ENCODE measurements at places on chromosomes 16 and 17.
A peak's percentile ranks its signal among the peaks of the same experiment; 100 is the strongest.

GRCh38 chr17:72906306-72906705 lies 186.2 kb downstream of the SLC39A11 start:
- no peak for DNase-seq

DNA sequence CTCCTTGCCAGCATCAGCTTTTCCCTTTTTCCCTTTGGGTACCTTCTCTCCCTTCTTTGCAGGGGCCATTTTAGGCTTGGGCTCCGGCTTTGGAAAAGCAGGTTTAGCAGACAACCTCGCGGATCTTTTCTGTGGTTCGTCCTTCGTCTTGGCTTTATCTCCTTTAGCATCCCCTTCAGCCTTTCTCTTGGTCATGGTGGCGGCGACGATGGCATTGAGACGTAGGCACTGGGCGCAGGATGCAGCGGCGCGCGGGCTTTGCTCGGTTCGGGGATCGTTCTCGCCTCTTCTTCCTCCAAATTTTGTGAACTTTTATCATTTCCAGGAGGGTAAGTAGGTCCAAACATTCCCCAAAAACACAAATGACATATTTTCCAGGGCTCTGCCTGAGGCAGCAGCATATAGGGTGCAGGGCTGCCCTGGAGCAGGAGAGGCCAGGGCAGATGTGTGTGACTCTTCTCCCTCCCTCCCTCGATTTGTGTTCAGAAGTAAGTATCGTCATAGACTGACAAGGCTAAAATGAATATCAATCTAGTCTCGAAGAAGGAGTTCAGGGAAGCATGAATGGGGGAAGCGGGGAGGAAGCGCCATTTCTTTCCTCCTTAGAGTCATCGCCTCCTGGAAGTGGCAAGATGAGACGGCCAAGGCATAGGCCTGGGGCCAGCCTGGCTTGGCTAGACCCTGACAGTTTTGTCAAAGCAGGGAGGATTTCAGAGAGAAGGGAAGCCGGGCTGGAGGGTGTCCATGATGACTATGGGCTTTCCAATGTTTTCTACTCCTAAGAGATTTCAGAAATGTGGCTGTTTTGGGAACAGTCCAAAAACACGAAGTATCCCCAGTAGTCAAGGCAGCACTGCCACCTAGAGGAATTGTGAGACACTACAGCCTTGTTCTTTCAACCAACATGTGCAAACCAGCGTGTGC lies 13.2 kb downstream of the CHCT1 start:
- DNase-seq, result peak; percentile 38

DNA sequence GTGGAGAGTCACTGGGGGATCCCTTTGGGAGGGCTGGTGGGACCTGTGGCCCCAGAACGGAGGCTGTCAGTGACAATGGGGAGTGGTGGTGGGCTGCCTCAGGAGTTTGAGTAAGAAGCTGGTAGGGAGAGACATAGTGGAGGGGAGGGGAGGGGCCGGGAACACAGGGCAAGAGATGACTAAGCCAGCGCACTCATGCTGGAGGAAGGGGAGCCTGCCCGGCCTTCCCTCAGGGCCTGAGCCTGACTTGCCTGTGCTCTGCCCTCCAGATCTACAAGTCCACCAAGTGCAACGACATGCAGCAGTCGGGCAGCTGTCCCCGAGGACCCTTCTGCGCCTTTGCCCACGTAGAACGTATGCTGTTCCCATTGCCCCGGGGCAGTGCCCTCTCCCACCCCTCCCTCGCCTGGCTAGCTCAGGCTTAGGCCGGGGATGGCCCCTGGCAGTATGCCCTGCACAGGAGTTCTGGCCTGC lies 29.3 kb downstream of the UNC13D start:
- no peak for DNase-seq

- DNase-seq, result no peak
Observed at GRCh38 chr16:85788819-85789218, 10.5 kb downstream of the EMC8 start.

- no peak for DNase-seq
Observed at GRCh38 chr17:28735242-28735722, 6.7 kb downstream of the NEK8 start.

GRCh38 chr17:69732272-69732918 lies 317.9 kb downstream of the MAP2K6 start:
- DNase-seq, result peak; percentile 84

DNA sequence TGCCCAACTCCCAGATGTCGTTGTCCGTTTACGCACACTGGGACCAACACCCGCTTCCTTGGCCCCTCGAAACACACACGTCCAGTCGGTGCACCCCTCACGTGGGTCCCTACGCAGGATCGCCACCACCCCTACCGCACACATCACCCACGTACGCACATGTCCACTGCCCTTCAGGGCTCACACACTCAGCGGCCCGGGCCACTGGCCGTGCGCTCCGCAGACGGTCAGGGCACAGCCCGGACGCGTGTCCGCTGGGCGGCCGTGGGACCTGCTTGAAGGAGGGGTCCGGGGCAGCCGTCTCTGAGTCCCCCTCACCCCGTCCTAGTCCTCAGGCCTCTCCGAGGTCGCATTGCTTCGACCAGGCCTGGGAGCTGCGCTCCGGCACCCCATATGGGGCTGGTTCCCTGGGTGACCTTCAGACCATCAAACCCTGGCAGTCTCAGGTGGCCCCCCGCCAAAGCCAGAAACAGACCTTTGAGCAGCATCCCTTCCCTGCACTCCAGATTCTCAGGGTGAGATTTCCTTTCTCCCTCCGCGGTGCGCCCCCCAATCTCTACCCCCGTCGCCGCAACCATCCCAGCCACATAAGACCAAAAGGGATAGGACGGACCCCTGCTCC lies 914 bp upstream of the GPRC5B start:
- DNase-seq, result no peak

DNA sequence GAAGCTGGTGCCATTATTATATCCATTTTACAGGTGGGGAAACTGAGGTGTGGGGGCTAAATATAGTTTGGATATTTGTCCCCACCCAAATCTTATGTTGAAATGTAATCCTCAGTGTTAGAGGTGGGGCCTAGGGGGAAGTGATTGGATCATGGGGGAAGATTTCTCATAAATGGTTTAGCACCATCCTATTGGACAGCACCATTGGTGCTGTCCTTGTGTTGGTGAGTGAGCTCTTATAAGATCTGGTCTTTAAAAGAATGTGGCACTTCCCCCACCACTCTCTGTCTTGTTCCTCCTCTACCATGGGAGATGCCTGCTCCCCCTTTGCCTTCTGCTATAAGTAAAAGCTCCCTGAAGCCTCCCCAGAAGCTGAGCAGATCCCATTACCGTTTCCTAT lies 119.8 kb upstream of the SEC14L1 start:
- no peak for DNase-seq
